ENCODE measurements at places on chromosomes 7 and 10.

DNA sequence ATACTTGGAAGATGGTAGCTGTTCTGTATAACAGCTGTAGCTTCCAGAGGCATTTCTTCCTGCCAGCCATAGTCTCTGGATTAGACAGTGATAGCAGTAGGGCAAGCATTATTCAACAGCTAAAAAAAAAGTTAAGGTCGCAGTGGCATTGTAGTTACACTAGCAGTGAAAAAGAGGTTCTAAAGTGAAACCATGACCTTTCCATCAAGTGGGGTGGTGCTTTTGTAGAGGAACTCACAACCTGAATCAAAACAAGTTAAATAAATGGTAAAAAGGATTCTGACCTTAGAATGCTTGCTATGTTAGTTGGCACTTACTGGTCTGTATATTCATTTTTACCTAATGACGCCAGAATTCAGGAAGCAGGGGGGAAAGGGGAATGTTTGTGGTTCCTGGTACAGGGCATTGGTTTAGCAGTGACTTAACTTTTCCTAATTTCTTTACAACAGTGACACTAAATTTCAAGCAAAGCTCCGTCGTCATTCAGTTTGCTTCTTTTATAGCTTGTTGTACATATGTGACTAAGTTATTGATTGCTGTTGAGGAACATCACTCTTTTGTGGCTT, 55.0 kb downstream of the GBF1 start:
- no peaks in the 10 kb centered on the region for H3K36me3 ChIP-seq
- DNase-seq, result no peak
- H3K4me3 ChIP-seq, result no peak overlapping the region
- H3K27me3 ChIP-seq, result no peaks in the 10 kb centered on the region

DNA sequence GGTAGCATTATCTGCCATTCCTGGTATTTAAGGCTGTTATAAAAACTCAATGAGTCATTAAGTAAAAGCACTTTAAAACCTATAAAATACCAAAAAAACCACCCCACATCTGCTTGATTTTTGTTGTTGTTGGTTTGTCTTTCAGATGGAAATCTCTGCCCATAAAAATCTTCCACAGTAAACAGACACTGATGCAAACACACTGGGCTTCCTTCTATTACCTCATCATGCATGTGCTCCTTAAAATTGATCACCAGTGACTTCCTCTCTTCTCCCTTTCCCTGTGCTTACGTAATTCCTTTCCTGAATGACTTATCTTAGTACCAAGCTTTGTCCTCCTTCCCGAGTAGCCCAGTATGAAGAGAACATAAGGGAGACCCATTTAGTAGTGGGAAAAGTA, 167.2 kb downstream of the EVX1 start:
- no peaks in the 10 kb centered on the region for H3K27me3 ChIP-seq
- no peak overlapping the region for H3K4me3 ChIP-seq
- H3K36me3 ChIP-seq, result no peaks in the 10 kb centered on the region
- DNase-seq, result no peak

DNA sequence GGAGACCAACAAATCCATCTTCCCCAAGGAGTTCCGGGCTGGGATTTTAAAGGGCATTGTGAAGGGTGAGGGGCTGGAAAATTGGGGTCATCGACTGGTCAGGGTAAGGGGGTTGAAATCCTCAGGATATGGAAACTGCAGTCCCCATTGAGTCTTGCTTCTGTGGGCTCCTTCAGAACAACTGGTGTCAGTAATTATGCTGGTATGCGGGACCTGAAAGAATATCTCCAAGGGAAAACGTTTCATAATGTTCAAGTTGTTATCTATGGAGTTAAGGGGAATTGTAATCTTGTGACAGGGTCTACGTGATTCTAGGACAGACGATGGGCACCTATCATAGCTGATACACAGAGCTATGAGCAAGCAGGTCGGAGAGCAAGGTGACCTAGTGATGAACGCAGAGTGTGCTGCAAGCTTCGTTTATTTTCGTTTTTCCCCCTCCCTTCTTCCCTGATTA, 494 bp upstream of the RHBDD2 start:
- H3K27me3 ChIP-seq, result no peaks in the 10 kb centered on the region
- peak overlapping the region; percentile 79 for H3K4me3 ChIP-seq
- peak overlapping the region; percentile 87 for H3K27ac ChIP-seq
- peaks cover 22% of the 10 kb centered on the region for H3K4me1 ChIP-seq
- peaks cover 18% of the 10 kb centered on the region for H3K36me3 ChIP-seq

GRCh38 chr10:43421201-43421507, 12.2 kb upstream of the HNRNPF start:
- H3K27ac ChIP-seq, result peak overlapping the region; percentile 88
- H3K4me3 ChIP-seq, result peak overlapping the region; percentile 90
- H3K4me1 ChIP-seq, result peaks cover 41% of the 10 kb centered on the region
- H3K36me3 ChIP-seq, result no peaks in the 10 kb centered on the region
- no peaks in the 10 kb centered on the region for H3K27me3 ChIP-seq

DNA sequence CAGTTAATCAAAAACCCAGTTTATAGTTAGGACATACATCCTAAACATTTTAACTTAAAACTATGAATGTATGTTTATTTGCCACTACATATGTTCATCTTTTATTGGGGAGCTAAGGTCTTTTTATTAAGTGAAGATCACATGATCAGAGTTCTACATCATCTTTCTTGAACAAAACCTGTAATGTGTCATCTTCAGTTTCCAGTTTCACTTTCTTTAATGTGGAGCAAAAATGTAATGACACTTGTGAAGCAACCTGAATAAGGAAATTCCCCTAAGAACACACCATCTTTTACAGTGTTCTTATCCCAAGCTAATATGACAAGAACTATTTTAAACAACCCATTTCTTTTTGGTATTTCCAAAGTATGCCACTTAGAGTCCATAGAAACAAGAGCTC, 166.7 kb upstream of the BET1 start:
- no peak overlapping the region for H3K4me3 ChIP-seq
- H3K27ac ChIP-seq, result no peak overlapping the region

DNA sequence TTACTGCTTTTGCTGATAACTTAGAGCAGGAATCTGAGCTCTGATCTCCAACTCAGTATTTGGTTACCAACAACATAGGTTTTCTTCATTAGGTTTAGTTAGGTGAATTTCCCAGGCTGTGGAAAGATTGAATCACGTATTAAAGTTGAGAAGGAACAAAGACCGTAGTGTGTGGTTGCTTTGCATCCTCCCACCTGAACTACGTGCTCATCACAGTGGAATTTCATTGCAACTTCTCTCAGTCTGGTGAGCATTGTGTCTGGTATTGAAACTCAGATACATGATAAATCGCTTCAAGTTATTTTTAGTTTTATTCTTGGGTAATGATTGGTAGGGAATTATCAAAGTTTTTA, 139.4 kb upstream of the AKR1E2 start:
- H3K27me3 ChIP-seq, result no peaks in the 10 kb centered on the region
- H3K36me3 ChIP-seq, result no peaks in the 10 kb centered on the region
- no peak overlapping the region for H3K27ac ChIP-seq
- H3K4me3 ChIP-seq, result no peak overlapping the region
- no peak for DNase-seq
- no peaks in the 10 kb centered on the region for H3K4me1 ChIP-seq

All from CD8-positive, alpha-beta memory T cell (primary cell).